ENCODE measurements at places on chromosomes 11 and 22.

- DNase-seq = no peak
Measured at GRCh38 chr22:47835726-47836125, 1073.3 kb downstream of the TBC1D22A start.

GRCh38 chr11:130527636-130528297 lies 79.3 kb downstream of the ADAMTS15 start:
- peak; percentile 79 for DNase-seq

DNA sequence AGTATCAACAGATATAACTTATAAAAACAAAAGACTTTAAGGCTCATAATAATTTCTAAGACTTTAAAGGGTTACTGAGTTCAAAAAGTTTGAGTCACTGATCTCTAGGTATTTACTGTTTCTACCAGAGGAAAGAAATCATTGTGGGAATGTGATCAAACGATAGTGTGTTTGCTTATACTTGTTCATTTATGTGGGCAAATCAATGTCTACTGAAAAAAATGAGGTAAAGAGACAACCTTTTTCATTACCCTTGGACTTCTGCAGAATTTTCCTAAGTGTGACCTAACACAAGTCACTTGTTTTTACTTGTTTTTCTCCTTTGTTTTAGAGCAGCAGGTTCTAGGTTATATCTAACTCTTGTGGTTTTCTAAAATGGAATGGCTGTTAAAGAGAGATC lies 65.4 kb downstream of the PRR5L start:
- no peak for DNase-seq

- DNase-seq = no peak
Measured at GRCh38 chr11:82229341-82229740, 504.3 kb downstream of the FAM181B start.

- DNase-seq = no peak
Measured at GRCh38 chr11:68033708-68034045, 3.2 kb downstream of the NDUFS8 start.

DNA sequence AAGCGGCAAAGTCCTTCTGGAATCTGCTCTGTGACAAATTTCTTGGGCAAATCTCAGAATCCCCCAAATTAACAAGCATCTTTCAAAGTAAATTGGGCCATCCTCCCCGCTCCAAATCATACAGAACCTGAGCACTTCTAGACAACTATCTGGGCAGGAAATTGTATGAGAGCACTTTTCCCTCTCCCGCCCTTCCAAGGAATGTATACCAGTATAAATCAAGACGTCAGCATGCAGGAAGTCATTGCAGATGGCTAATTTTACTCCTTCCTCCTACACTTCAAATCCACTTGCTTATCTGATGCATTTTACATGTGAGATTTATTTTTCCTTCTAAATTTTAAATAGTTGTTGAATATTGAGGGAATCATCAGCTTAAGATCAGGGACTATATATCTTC lies 52.1 kb downstream of the NTM start:
- no peak for DNase-seq

DNA sequence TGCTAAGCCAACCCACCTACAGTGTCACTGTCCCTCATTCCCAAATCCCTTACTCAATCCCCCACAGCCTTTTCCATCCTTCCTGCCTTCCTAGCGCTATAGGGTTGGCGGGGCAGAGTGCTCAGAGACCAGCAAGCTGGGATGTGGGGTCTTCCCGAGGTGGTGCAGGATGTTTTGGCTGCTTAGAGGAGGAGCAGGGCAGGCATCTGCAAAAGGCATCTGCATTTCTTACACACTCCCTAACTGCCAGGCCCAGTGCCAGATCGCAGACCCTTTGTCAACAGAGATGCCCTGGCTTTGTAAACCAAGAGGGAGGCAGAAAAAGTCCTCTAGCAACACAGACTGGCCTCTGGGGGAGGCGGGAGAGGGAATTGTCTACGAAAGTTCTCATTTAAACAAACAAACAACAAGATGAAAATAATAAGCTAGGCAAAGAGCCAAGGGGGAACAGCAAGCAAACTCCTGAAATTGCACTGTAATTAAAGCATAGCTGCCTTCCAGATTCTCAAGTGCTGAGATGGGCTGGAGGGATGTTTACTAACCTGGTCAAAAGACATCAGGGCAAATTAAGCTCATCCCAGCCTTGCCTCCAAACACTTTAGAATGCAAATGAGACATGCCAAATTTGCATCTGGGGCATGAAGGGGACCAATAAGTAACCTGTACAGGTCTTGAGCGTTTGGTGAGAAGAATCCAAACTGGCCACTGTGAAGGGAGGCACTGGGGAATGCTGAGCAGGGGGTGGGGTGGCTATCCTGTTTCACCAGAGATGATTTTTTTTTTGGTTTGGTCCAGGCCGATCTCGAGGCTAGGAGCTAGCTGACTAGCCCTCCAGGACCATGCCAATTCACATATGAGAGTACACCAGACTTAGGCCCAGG lies 38.1 kb upstream of the ADA2 start:
- DNase-seq = no peak

DNA sequence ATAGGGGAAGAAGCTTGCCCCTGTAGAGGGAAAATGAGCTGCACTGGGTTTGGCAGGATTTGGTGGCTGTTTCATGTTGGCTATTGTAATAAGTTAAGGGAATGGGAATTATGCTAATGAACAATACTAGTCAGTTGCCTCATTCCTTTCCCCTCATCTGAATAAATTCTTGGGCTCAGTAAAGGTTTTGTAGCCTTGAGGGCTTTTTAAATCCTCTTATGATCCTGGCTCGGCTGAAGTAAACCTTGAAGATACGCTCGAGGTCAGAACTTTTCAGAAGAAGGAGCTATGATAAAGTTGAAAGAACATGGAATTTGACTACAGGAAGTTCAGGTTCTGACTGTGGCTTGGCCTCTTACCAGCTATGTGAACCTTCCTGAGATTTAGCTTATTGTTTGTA lies 448.7 kb downstream of the RAB38 start:
- no peak for DNase-seq

- no peak for DNase-seq
Measured at GRCh38 chr22:39220890-39221850, 23.6 kb downstream of the PDGFB start.

DNA sequence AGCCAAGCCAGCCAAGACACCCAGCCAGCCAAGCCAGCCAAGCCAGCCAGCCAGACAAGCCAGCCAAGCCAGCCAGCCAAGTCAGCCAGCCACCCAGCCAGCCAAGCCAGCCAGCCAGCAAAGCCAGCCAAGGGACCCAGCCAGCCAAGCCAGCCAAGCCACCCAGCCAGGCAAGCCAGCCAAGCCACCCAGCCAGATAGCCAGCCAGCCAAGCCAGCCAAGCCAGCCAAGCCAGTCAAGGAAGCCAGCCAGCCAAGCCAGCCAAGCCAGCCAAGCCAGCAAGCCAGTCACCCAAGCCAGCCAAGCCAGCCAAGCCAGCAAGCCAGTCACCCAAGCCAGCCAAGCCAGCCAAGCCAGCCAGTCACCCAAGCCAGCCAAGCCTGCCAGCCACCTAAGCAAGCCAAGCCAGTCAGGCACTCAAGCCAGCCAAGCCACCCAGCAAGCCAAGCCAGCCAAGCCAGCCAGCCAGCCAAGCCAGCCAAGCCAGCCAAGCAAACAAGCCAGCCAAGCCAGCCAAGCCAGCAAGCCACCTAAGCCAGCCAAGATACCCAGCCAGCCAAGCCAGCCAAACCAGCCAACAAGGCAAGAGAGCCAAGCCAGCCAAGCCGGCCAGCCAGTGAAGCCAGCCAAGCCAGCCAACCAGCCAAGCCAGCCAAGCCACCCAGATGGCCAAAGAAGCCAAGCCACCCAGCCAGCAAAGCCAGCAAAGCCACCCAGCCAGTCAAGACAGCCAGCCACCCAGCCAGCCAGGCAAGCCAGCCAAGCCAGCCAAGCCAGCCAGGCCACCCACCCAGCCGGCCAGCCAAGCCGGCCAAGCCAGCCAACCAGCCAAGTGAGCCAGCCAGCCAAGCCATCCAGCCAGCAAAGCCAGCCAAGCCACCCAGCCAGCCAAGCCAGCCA lies 33.3 kb downstream of the CCT8L2 start:
- DNase-seq = no peak

GRCh38 chr22:20904008-20904979 lies 12.9 kb upstream of the CRKL start:
- peak; percentile 31 for DNase-seq

DNA sequence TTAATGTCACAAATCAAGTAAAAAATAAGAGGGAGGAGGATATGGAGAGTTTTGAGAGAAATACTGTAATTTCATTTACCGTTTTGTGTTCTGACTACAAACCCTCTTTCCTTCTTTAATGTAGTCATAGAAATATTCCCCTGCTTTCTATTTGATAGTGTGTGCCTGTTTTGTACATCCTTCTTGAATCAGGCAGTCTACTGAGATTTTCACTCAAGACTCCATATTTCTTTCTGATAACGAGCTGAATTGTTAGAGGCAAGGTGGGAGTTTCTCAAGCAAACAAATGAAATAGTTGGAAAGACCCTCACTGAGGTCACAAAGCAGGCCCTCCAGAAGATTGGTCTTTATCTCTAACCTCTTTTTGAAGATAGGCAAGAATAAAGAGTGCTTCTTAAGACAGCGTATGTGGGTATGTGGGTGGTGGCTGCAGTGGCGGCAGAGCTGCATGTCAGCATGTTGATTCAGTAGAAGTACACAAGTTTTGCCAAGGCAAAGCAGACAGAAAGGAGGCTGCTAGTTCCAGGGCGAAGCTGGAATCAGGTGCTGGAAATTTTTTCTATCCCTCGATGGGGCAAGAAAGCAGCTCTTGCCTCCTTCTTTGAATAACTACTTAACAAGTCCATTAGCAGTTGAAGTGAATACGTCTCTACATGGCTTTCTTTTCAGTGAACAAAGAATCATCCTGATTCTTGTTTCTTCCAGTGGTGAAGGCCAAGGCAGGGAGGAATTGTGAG lies 164.2 kb downstream of the FAM76B start:
- DNase-seq = no peak

DNA sequence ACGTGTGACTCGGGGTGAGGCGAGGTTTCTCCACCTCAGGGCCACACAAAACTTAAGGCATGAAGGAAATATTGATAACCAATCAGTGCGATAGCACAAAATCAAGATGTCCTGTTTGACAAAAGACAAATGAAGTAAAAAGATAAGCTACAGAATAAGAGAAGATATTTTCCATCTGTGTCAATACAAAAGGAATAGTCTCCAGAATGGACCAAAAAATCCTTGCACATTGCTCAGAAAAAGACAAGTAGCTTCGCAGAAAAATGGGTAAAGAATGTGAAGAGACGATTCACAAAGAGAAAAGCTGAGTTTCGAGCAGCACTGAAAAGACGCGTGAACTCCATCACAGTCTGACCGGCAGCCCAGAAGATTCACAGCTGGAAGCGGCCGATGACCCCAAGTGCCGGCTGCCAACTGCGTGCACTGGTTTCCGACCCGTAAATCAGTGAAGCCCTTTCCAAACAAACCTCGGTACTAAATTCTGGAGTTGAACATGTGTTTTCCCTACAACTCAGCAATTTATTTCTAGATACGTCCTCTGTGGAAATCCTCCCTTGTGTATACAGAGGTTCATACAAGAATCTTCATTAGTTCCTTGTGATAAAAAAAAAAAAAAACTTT lies 308.4 kb downstream of the BRD1 start:
- DNase-seq = no peak

GRCh38 chr11:86514453-86514852 lies 139.8 kb downstream of the CCDC81 start:
- DNase-seq = no peak

DNA sequence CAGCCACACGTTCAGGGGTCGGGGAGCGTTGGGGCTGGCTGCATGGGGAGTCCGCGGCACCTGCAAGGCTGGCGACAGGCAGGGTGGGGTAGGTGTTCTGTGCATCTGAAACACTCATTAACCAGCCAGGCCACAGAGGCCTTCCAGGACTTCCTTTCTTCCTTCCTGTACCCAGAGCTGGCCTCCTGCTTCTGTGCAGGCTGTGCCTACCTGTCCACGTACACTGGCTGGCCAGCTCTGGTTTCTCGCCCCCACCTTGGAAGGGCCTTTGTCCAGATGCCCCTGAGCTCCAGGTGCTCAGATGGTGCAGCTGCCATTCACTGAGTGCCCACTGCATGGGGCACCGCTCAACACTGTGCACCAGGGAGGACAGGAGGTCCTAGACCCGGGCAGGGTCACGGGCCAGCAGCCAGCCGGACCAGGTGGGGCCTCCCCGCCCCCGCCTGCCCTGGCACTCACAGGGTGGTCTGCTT lies 15.9 kb downstream of the TTLL12 start:
- no peak for DNase-seq

GRCh38 chr22:19876314-19876940 lies 21.8 kb upstream of the GNB1L start:
- DNase-seq = no peak

GRCh38 chr11:61477727-61478148 lies 30.8 kb upstream of the LRRC10B start:
- DNase-seq = no peak

- DNase-seq = no peak
Measured at GRCh38 chr11:56855217-56855616, 106.7 kb upstream of the OR9G4 start.

- no peak for DNase-seq
Measured at GRCh38 chr11:72328366-72329224, 84.6 kb upstream of the PHOX2A start.

GRCh38 chr11:34181856-34182405 lies 76.5 kb downstream of the NAT10 start:
- no peak for DNase-seq
